A549 treated with dexamethasone at 1 μM for 4 hours (cell line): ENCODE measurements at places on chromosomes 5 and 9. TPM values are rescaled to one million over a fixed set of nuclear protein-coding genes. Genes with fewer than 3 reads are reported as not detected.

The SH3GLB2 gene
- total RNA-seq = 31.2 to 47.2 TPM (median 44.8 TPM) in 5 replicates

The MRRF gene
- total RNA-seq = 63.0 to 72.8 TPM (median 69.1 TPM) in 5 replicates

The DOCK2 gene
- total RNA-seq = 1.8 to 3.1 TPM (median 2.6 TPM) in 5 replicates

The SPATA9 gene
- not detected in 5 replicates for total RNA-seq

The PTGDS gene
- total RNA-seq = 0.28 to 1.4 TPM (median 0.77 TPM) in 5 replicates
